ENCODE measurements at places on chromosomes 12 and 14.
A peak's percentile ranks its signal among the peaks of the same experiment; 100 is the strongest.

GRCh38 chr12:22687361-22688076 lies 62.5 kb downstream of the ETNK1 start:
- DNase-seq, result no peak

GRCh38 chr12:57214398-57214781 lies 2.2 kb upstream of the NXPH4 start:
- peak; percentile 60 for DNase-seq

- DNase-seq, result no peak
Measured at GRCh38 chr12:58358369-58358768, 417.0 kb downstream of the ATP23 start.

DNA sequence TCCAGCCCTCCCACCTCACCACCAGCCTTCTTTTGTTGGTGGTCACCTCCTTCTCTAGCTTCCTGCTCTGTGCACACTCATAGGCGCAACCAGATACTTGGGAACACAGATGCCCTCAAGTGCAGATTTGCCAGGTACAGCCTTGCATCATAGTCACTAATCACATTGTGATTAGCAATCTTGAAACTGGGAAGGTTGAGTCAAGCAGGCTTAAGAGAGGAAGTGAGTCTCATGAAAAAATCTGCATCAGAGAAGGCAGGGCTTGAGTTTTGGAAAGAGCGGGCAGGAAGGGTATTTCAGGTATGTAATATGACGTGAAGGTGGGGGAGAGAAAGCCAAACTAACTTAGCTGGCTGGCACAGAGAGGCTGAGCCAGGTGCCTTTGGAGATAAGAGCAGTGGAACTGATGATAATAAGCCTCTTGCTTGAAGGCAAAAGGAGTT lies 2.7 kb upstream of the RABGGTA start:
- DNase-seq, result no peak

GRCh38 chr14:105368032-105368417 lies 30.3 kb upstream of the TEX22 start:
- no peak for DNase-seq

- DNase-seq, result no peak
Measured at GRCh38 chr14:58667900-58668299, 30.1 kb downstream of the DACT1 start.

DNA sequence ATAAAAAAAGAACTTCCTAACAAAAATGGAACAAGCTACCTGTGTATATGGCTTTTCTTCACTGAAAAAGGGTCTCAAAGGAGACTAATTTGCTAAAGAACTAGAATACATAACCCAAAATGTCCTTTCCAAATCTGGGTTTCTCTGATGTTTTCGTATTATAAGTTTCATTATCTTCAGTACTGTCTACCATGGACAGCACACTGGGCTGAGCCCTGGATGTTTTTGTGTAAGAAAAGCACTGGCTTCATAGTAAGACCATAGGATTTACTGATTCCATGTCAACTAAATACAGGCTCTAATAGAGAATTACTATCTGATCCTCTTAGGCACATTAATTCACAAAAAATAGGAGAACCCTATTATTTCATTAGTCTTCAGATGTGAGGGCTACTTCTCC lies 94.3 kb upstream of the GPHB5 start:
- DNase-seq, result no peak

- peak; percentile 36 for DNase-seq
Measured at GRCh38 chr14:64400829-64401459, 12.8 kb downstream of the MTHFD1 start.

Data from cardiac muscle cell (in vitro differentiated cells and primary cell).